ENCODE measurements at places on chromosomes 12 and 14.

- no peak overlapping the region for H3K27ac ChIP-seq
- H3K36me3 ChIP-seq: no peaks in the 10 kb centered on the region
- DNase-seq: no peak
- H3K4me3 ChIP-seq: no peak overlapping the region
- no peaks in the 10 kb centered on the region for H3K27me3 ChIP-seq
- peaks cover 32% of the 10 kb centered on the region for H3K4me1 ChIP-seq
Observed at GRCh38 chr12:52230364-52231281, 2.4 kb upstream of the KRT7 start.

- H3K36me3 ChIP-seq: no peaks in the 10 kb centered on the region
- no peak overlapping the region for H3K27ac ChIP-seq
- no peaks in the 10 kb centered on the region for H3K27me3 ChIP-seq
- H3K4me1 ChIP-seq: peaks cover 12% of the 10 kb centered on the region
Observed at GRCh38 chr12:131075611-131076010, 121.9 kb downstream of the ADGRD1 start.

GRCh38 chr14:73610687-73611086 is 1.6 kb upstream of the ACOT6 start:
- H3K27me3 ChIP-seq: no peaks in the 10 kb centered on the region
- no peak for DNase-seq
- H3K4me1 ChIP-seq: peaks cover 4% of the 10 kb centered on the region
- no peaks in the 10 kb centered on the region for H3K36me3 ChIP-seq
- H3K27ac ChIP-seq: no peak overlapping the region

DNA sequence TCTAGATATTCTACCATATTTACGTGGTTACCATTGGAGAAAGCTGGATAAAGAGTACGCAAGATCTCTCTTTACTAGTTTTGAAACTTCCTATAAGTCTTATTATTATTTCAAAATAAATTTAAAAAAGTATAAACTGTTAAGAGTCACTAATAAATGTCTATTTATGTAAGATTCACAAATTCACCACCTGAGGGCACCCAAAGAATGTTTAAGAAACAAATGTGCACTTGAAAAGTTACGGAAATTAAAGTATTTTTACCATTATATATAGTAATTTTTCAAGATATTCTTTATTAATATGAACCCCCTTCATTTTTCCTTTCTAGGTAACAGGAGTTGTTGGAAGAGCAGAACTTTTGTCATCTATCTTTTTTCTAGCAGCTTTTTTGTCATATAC is 11.9 kb downstream of the TMTC3 start:
- H3K27ac ChIP-seq: no peak overlapping the region
- H3K36me3 ChIP-seq: no peaks in the 10 kb centered on the region
- no peaks in the 10 kb centered on the region for H3K4me1 ChIP-seq
- DNase-seq: no peak
- no peak overlapping the region for H3K4me3 ChIP-seq

DNA sequence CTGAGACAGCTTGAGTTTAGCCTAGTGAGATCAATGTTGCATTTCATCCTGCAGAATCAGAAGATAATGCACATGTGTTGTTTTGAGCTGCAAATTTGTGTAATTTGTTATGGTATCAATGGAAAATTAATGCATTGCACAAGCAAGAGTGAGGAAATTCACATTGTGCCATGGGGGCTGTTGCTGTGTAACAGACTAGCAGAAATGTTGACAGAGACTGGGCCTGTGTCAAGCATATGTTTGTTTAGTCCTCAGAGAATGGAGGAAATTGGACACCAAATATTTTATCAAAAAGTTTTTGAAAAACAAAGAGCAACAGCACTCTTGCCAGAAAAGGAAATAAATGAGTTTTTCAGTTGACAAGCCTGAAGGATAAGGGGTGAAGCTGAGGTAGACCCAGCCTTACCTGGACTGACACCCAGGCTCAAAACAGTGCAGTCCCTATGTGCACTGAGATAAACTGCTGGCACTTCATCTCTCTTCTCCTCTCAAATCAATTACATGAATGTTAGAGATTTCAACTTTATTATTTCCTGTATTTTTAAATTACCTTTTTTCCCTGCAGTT is 1150.0 kb downstream of the FSCB start:
- no peak for DNase-seq
- no peaks in the 10 kb centered on the region for H3K27me3 ChIP-seq
- no peaks in the 10 kb centered on the region for H3K36me3 ChIP-seq
- H3K4me1 ChIP-seq: no peaks in the 10 kb centered on the region

DNA sequence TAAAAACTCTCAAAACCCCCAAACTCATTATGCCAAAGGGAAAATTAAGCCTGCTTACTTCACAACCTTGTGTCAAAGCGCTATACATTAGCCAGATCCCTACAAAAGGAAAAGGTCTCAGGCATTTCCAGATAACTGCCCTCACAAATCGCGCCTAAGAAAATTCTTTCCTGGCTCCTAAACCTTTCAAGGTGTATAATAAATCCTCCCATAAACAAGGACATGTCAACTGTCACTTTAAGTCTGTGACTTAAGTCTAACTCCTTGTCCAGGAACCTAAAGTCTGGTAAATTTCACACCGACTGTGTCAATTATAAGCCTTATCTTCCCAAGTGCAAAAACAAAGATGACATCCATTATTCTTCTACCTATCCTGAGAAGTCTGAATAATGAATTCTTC is 4.3 kb upstream of the ETFBKMT start:
- H3K4me1 ChIP-seq: peaks cover 12% of the 10 kb centered on the region
- H3K27ac ChIP-seq: no peak overlapping the region
- DNase-seq: no peak
- H3K36me3 ChIP-seq: no peaks in the 10 kb centered on the region

DNA sequence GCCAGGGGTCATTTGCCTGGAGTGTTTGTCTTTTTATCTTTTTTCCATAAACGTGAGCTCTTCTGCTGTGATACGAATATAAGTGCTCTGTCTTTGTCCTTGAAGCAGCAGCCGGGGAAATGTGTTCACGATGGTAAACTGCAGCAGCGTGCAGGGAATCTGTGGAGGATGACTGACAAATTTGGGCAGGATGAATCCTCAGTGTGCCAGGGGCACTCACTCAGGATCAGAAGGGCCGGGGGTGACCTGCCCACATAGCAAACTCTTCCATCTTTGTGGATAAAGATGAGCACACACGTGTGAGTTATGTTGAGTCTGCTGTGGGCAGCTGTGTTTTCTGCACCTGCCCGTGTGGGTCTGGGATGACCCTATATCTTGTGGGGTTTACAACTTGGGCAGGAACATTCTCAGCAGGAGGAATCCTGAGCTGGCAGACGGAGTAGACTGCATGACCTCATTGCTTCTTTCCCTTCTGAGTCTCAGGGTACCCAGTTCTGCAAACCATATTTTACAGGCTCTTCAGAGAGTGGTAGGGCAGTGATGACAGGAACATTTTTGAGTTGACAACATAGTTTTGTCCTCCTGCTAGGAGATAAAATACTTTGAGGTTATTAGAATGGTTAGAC is 711 bp downstream of the ANO4 start:
- no peak overlapping the region for H3K27ac ChIP-seq
- H3K4me1 ChIP-seq: no peaks in the 10 kb centered on the region
- no peak for DNase-seq
- H3K27me3 ChIP-seq: no peaks in the 10 kb centered on the region
- H3K4me3 ChIP-seq: no peak overlapping the region

DNA sequence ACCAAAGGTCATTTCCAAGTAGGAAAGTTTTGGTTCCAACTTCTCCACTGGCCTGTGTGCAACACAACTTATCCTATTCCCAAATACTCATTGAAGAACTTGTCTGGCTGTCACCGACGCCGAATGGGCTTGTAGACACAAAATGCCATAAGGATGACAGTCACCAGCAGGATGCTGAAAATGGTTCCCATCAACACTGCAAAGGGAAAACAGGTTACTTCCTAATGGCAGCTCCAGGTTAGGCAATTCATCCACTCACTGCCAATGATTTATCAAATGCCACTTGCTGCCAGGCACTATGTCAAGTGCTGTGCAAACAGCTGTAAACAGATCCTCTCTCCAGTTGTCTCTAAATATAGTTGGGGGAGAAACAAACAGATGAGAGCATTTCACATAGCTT is 6.1 kb downstream of the C12orf76 start:
- no peaks in the 10 kb centered on the region for H3K27me3 ChIP-seq
- no peak for DNase-seq
- H3K36me3 ChIP-seq: peaks cover 16% of the 10 kb centered on the region
- H3K4me3 ChIP-seq: no peak overlapping the region

GRCh38 chr12:20443792-20444191 is 75.5 kb downstream of the PDE3A start:
- peaks cover 6% of the 10 kb centered on the region for H3K4me1 ChIP-seq
- no peak for DNase-seq
- no peak overlapping the region for H3K4me3 ChIP-seq
- no peaks in the 10 kb centered on the region for H3K27me3 ChIP-seq

DNA sequence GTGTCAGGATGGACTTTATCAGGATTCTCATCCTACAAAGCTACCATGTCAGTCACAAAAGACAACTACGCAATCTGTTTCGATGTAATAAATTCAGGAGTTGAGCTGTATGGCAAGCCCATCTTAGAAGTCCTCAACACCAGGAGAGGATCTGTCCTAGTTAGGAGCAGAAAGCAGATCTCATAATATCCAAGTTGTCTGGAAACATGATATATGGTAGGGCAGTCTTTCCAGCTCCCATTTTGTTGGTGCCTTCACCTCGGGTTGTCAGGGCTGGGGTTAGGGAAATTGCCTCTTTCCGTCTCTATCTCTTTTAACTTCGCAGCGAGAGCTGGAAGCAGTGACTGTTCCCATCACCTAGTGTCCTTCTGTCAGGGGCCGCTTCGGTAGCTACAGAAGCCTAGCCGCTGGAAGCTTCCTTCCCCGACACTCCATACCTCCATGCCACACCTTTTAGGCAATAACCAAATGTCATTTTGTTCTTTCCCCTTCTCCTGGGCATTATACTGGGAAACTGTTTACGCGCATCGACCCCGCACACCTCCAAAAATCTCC is 1.4 kb downstream of the NIN start:
- peak overlapping the region; percentile 99 for H3K4me3 ChIP-seq
- no peaks in the 10 kb centered on the region for H3K36me3 ChIP-seq
- peaks cover 30% of the 10 kb centered on the region for H3K4me1 ChIP-seq
- peak overlapping the region; percentile 90 for H3K27ac ChIP-seq
- no peaks in the 10 kb centered on the region for H3K27me3 ChIP-seq

DNA sequence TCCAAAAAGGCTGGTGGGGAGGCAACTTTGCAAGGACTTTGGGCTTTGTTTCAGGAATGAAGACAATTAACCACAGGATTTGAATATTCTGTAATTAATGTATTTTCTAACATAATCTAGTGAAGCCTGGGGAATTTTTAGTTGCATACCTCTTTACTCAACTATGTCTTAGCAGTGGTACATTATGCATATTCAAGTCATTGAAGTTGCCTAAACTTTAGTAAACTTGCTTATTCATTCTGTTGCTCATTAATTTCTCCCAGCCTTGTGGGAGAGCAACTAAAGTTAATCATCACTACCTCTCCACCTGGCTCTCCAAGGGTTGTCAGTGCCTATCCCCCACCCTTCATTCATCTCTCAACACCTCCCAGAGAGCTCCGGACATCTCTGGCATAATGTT is 54.2 kb downstream of the IFNG-AS1 start:
- H3K27ac ChIP-seq: no peak overlapping the region
- H3K4me3 ChIP-seq: no peak overlapping the region
- no peaks in the 10 kb centered on the region for H3K36me3 ChIP-seq
- H3K4me1 ChIP-seq: no peaks in the 10 kb centered on the region
- H3K27me3 ChIP-seq: no peaks in the 10 kb centered on the region

- no peak overlapping the region for H3K4me3 ChIP-seq
- no peaks in the 10 kb centered on the region for H3K36me3 ChIP-seq
- no peak overlapping the region for H3K27ac ChIP-seq
- no peak for DNase-seq
- H3K27me3 ChIP-seq: no peaks in the 10 kb centered on the region
Observed at GRCh38 chr12:16003460-16003859, 92.3 kb downstream of the DERA start.

DNA sequence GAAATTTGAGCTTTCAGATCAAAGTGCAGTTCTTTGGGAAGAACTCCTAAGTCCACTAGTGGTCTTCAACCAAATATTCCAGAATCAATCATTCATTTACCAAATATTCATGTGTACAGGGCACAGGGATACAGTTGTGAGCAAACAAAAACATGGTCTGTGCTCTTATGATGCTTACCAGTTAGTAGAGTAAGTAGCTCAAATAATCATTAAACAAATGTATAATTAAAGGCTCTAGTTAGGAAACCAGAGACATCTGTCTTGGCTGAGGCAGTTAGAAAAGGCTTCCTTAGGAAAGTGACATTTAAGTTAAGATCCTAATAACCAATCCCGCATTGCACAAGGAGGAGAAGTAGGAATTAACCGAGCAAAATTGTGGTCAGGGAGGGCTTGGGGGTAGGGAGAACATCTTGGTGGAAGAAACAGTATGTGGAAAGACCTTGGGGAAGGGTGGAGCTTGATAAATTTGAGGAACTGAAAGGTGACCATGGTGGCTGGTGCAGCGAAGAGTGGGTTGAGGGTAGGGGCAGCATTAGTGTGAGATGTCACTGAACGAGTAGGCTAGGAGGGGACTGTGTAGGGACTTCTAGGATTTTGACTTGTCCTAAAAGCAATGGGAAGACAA is 40.0 kb downstream of the PEBP1 start:
- DNase-seq: no peak
- H3K36me3 ChIP-seq: peaks cover 51% of the 10 kb centered on the region
- H3K4me1 ChIP-seq: no peaks in the 10 kb centered on the region

DNA sequence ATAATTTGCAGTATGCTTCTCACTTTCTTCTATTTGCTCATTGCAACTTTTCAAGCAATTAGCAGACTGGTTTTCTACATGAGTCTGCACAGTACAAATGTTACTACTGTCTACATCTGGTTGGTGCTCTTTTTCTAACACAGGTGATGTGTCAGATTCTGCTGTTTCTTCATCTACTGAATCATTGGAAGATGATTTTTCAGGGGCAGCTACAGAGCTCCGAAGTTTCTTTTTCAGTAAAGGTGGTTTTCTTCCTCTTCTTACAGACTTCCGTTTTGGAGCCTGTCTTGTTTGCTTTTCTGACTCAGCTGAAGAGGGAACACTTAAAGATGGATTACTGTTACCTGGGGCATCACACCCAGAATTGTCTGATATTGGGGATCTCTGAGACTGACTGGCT is 62.1 kb downstream of the SCAF11 start:
- no peaks in the 10 kb centered on the region for H3K27me3 ChIP-seq
- no peak for DNase-seq

DNA sequence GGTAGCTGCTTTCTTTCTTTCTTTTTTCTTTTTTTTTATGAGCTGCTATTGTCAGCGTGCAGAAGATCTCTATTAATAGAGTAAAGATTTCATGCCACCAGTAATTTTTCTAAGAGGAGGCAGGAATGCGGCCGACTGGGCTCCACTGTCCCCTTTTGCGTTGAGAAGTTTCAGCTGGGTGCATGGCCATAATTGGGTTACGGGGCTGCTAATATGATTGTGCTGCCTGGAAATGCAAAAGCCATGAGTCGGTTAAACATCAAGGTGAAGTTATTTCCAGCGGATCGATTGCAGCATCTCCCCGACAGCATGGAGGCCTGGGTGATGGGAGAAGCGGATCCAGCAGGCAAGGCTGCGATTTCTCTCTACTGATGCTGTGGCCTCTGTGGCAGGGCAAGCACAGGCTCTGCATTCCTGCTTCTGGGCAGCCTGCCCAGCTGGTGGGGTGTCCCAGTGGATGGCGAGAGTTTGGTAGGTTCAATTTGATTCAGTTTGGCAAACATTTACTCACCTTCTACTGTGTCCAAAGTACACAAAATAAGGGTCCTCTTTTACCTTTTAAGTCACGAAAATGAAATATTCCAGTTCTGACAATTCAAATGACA is 54.4 kb upstream of the PRMT8 start:
- H3K4me3 ChIP-seq: no peak overlapping the region
- H3K36me3 ChIP-seq: no peaks in the 10 kb centered on the region
- H3K27ac ChIP-seq: no peak overlapping the region
- H3K4me1 ChIP-seq: no peaks in the 10 kb centered on the region

Data from vagina (tissue), 2 donors.